Central memory CD8-positive, alpha-beta T cell (primary cell): ENCODE measurements at places on chromosomes 6 and 20.

DNA sequence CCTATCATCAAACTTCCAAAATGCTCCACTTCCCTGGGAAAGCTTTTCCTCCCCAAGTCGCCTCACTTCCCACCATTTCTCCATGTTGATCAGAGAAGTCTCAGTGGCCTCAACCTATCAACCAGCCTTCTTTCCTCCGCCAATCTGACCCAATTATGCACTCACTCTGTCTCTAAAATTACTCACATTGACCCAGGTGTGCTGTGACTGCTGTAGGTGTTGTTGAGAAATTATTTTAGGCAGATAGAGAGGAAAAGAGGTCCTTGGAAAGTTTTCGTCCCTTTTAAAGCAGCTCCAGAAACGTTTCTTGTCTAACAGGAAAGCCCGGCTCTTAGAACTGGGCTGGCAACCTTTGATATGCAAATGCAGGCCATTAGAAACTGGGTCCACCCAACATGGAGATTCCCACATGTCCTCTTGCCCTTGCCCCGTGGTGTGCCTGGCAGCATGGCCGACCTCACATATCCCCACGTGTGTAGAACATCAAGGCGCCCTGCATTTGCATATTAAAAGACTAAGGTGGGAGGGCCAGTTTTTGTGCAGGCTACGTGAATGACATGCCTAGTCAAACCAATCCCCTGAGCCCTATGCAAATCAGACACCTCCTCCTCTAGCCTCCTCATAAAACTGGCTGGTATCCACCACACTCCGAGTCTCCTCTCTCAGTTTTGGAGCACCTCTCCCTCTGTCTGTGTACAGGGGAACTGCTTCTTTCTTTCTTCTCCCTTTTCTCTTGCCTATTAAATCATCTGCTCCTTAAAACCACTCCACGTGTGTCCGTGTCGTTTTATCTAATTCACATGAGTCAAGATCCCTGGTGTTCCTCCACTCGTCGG is 12.9 kb downstream of the IPCEF1 start:
- DNase-seq, result no peak

DNA sequence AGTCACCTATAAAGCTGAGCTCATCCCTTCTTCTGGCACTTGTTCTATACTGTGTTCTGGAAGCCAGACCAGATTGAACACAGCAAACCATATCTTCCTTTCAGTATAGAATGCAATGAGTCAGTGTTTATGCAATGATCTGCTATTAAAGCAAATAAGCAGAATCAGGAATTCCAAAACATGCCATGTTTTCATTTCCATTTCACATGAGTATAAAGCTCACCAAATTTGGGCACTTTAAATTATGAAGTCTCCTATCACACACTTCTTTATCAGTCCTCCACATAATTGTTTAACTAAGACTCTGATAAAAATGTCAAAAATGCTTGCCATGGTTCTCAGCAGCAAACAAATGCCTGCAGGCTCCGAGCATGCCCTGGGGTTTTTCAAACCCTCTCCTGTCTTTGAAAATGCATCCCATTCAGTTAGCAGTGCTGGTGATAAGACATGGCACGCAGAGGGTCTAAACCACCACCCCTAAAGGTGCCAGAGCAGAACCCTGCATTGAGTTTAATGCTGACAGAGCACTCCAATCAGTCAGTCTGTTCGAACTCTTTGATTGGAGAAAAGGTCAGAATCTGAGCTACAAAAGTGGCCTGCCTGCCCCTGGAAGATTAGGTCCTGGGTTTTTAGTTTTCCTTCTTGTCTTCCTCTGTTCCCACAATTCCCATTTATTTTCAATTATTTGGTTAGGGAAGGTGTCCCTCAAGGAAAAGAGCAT is 234.1 kb downstream of the GMPR start:
- DNase-seq, result no peak

GRCh38 chr6:11585426-11586016 is 48.0 kb downstream of the TMEM170B start:
- DNase-seq, result no peak

DNA sequence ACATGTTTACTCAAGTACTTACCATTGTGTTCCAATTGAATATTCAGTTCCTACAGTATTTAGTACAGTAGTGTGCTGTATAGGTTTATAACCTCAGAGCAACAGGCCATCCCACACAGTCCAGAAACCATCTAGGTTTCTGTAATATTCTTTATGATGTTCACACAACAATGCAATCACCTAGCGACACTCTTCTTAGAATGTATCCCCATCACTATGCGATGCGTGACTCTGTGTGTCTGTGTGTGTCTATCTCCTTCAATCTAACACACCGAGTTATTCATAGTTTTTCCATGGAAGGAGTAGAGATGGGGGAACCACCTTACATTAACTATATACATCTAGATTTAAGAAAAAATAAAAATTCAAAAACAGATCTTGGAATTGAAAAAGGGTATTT is 161.7 kb downstream of the INSM1 start:
- DNase-seq, result no peak

DNA sequence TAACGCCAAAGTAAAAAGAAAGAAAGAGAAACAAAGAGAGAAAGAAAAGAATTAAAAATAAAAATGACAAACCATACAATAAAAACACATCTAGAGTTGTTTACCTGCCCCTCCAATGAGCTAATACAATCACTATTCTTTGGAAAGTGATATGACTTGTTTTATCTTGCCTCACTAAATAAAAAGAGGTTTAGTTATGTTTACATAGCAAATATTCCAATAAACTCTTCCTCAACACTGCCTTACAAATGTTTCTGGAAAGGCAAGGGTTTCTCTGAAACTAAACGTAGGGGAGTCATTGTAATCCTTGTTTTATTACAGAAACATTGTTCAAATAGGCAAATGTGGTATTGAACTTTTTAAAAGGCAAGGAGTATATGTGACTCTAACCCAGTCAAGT is 396.2 kb downstream of the EPM2A start:
- DNase-seq, result no peak
